ENCODE measurements at places on chromosomes 4 and X.
A peak's percentile ranks its signal among the peaks of the same experiment; 100 is the strongest.

DNA sequence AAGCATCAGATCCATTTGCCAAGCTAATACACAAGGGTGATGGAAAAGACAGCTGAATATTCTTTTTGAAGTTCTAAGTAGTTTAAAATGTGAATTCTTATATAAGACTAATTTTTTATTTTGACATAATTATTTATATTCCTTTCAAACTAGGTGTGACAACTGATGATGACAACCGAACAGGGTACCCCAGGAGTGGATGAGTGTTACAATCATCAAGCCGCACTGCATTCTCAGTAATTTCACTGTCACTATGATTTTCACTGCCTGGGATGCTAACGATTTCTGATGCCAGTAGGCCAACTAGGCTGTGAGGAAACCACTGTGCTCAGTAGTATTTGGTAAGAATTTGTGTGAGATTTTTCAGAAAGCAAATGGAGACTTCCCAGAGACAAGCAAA lies 317.5 kb downstream of the ARAP2 start:
- no peak for DNase-seq

DNA sequence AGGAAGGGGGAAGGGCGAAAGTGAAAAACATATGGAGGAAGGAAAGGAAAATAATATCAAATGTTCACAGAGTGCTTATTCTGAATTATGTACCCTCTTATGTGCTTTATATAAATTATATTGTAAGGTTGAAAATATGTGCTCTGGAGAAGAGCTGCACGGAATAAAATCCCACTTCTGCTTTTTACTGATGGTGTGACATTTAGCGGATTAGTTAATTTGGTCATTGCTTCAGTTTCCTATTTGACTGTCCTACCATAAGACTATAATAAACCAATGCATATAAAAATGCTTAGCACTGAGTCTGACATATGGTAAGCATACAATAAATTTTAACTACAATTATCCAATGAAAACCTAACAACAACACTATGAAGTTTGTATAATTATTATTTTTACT lies 86.2 kb downstream of the NPFFR2 start:
- no peak for DNase-seq

DNA sequence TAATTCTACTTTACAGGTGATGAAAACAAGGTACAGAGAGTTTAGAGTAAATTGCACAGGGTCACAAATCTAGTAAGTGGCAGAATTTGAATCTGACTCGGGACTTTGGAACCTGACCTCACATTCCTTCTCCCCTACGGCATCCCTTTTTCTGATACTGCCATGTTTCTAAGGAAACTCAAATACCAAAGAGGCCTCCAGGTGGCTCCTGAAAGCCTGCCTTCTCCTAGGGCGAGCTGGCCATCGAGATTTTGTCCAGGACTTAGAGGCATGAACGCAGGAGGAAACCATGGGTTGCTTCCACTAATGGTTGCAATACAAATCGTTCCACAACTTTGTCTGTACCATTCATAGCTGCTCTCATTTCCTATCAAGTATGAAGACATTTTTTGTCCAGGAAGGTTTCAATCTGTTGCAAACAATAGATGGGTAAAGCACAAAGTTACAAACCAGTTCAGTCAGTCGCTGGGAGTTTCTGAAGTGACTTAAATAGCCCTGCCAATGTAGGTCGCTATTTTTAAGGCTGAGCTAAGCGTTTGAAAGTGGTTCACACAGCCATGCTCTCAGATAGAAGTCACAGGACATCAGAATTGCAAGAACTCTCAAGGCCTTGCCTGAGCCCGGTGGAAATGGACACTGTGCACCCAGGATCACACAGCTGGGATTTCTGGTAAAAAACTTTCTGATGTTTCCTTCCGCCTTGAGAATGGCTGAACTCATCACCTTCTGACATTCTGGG lies 296.6 kb upstream of the PRPS2 start:
- DNase-seq = no peak

DNA sequence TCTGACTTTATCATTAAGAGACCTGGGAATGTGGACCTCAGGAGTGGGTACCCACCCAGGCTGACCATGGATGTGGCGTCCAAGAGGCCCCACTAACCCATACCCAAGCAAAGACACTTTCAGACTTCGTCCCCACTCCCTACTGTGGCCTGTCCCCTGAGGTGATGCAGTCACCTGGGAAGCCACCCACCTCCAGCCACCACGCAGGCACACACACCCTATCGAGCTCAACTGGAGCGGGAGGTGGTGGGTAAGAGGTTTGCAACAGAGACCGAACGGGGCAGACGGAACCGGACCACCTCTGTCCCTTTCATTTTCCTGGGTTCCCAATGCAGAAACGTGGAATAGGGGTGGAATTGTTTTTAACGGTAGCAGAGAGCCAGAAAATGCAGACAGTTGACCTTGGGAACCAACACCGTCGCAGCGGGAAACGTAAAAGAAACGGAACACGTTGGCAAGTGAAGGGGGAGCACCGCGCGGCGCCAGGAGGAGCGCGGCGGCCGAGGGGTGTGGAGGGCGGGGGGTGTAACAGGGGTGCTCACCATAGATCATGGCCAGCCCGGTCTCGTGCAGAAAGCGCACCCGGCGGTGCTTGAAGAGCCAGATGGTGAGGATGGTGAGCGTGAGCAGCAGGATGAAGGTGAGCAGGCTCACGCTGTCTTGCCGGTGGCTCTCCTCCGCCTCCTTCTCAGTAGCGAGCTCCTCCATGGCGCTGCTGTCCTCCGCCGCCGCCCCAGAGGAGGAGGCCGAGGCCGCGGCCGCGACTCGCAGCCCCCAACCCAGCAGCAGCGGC lies 559 bp downstream of the SLC9A7 start:
- no peak for DNase-seq

- no peak for DNase-seq
Measured at GRCh38 chr4:146190456-146190855, 14.9 kb downstream of the LSM6 start.

DNA sequence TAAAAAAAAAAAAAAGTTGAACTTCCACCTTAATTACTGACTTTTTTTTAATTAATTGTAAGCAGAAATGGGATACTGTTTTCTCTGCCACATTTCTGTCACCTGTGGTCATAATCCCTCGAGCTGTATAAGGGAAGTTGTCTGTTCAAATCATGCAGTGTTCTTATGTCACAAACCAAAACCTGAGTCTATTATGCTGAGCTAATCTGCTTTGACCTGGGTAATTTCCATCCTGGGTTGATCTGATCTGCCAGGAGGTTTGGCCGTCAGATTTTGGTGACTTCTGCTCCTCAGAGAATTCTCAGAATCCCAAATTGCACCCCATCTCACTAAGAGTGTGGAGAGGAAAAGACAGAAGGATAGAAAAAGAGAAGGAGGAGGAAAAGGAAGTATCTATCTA lies 683.1 kb downstream of the KCTD8 start:
- no peak for DNase-seq

GRCh38 chr4:101306225-101306624 lies 41.1 kb downstream of the PPP3CA start:
- no peak for DNase-seq

GRCh38 chr4:52894443-52894842 lies 32.3 kb downstream of the RASL11B start:
- DNase-seq = no peak

- DNase-seq = peak; percentile 73
Measured at GRCh38 chrX:149950681-149951080, 12.4 kb upstream of the EOLA2 start.

GRCh38 chrX:22057667-22058066 lies 25.5 kb downstream of the PHEX start:
- DNase-seq = no peak

DNA sequence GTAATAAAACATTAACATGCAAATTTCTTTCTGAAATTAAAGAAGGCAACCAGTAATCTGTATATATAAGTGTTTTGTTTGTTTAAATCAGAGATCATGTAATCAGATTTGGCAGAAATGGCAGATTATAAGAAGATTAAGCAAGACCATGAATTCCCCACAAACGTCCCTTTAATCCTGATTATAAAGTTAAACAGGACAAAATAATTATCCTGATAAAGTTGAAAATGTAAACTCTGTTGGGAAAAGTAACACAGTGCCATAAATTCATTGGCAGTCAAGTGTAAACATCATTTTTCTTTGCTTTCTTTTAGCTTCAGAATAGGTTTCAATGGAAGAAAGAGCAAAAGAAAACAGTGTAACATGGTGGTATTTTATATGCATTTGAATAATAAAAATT lies 256.3 kb downstream of the KCNIP4 start:
- DNase-seq = no peak

DNA sequence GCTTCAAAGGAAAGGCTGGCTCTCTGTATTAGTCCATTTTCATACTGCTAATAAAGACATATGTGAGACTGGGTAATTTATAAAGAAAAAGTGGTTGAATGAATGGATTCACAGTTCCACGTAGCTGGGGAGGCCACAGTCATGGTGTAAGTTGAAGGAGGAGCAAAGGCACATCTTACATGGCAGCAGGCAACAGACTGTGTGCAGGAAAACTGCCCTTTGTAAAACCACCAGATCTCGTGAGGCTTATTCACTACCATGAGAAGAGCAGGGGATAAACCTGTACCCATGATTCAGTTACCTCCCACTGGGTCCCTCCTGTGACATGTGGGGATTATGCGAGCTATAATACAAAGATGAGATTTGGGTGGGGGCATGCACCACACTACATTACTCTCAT lies 1486.6 kb downstream of the PCDH7 start:
- DNase-seq = no peak

- DNase-seq = no peak
Measured at GRCh38 chr4:74770226-74770910, 24.0 kb downstream of the BTC start.

- DNase-seq = peak; percentile 42
Measured at GRCh38 chr4:6907658-6908191, 1.9 kb upstream of the TBC1D14 start.

DNA sequence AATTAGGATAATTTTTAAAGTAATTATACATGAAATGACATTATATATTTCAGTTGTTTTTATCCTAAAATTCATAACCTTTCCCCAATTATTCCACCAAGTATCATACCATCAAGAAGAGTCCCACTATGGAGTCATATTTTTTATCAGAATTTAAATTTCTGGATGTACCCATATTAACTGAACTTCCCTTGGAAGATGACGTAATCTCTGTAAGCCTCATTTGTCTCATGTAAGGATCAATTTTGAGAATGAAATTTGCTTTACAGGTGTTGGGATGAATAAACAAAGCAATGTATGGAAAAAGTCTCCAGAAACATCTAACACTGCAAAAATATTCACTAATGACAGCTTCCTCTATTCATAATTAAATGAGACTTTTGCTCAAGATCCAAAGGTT lies 147.5 kb downstream of the NPFFR2 start:
- DNase-seq = no peak

DNA sequence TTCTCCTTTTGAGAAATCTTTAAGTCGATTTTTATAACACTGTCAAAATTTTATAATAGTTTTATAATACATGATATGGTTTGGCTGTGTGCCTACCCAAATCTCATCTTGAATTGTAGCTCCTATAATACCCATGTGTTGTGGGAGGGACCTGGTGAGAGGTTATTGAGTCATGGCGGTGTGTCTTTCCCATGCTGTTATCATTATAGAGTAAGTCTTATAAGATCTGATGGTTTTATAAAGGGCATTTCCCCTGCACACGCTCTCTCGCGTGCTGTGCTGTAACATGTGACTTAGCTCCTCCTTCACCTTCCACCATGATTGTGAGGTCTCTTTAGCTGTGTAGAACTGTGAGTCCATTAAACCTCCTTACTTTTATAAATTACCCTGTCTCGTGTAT lies 364.0 kb upstream of the SPANXN4 start:
- DNase-seq = no peak

DNA sequence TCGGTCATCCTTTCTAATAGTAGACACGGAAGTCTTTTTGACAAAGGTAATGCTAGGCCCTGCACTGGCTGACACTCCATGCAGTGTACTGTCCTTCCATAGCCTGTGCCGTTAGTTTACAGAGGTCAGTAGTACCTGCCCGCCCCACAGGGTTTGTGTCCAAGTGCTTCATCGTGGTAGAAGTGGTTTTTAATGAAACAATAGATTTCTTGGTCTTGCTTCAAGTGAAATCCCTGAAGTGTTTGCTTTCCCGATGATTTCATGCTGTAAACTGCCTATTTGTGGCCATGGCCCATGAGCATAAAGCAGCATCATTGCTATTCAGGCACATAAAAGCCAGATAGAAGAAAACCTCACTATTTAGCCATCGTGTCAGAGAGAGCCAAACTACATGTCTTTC lies 139.3 kb downstream of the GPR143 start:
- DNase-seq = no peak

- DNase-seq = peak; percentile 2
Measured at GRCh38 chr4:11069083-11069482, 359.6 kb downstream of the HS3ST1 start.

DNA sequence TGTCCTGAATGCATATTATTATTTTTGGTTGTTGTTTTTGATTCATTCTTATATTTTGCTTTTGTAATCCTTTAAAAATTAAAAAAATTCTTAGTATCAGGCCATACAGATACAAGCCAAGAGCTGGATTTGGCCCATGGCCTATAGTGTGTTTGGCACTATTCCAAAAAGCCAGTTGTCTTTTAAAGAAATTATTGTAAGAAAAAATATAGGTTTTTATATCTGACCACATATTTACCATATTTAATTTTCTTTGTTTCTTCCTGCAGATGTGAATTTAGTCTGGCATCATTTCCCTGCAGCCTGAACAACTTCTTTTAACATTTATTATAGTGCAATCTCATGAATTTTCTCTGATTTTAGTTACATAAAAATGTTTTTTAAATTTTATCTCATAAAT lies 652.8 kb upstream of the NR3C2 start:
- DNase-seq = peak; percentile 16

DNA sequence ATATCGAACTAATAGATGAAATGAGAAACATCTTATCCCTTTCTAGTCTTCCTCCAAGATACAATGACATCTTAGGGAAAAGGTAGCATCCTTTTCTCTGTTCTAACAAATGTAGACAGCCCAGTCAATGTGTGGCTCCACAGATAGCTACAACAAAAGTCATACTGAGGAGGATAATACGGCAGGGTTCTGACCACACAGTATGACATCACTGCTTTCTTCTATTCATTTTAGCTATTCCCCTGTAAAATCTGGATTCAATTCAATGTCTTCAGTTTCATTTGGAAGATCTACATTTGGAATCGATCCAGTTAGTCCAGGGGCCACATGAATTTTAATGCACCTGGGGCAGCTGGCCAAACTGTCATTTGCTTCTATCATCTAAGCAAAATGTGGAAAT lies 51.4 kb downstream of the ENOX2 start:
- DNase-seq = no peak

DNA sequence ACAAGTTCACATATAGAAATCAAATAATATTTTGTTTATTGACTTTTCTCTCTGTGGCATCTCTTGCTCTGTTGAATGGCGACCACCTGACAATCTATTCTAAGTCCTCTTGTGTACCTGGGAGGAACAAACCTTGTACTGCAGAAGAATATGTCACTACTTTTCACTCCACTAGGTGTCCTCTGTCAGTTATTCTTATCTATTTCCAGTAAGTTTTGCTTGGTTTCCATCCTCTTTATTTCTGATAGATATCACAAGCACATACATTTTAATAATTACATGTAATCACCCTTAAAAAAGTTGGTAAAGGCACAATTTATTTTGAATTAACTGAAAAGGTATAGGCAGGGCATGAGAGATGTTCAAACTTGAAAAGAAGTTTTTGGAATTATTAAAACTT lies 238.4 kb downstream of the SNCA start:
- peak; percentile 11 for DNase-seq
